ENCODE measurements at places on chromosomes 4 and X.
A peak's percentile ranks its signal among the peaks of the same experiment; 100 is the strongest.

DNA sequence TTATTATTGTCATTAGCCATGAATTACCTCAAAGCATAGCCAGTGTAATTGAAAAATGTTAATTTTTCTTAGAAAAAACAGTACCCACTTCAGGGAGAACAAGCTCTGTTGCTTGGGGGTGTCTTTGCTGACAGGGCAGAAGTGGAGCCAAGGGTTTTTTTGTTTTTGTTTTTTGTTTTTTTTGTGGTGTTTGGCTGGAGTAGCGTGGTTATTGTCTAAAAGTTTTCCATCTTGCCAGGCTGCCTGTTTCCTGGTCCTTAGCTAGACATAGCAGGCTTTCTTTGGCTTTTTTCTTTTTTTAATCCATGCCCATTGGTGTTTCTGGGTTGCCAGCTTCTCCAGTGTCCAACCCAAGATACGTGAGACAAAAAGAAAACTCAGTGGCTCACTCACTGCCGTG, 61.5 kb downstream of the CASP3 start:
- peak; percentile 42 for DNase-seq

- DNase-seq: no peak
These were observed 142.8 kb downstream of the MOSPD2 start for GRCh38 chrX:15016051-15016450.

- DNase-seq: no peak
These were observed 182.8 kb upstream of the C1QTNF7 start for GRCh38 chr4:15245006-15245530.

DNA sequence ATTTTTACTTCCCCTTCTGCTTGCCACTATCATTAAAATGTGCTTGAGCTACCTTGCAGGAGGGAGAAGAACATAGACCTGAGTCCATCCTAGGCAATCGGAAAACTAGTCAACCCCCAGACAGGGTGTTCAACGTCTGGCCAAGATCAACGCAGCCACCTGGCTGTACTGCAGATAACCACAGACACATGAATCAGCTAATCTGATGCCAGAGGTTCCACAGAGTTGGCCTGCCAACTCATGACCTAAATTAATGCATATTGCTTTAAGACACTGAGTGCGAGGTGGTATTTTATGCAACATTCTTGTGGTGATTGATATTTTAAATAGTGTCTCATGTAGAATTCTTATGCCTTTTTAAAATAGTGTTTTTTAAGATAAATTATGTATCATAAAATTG, 1283.8 kb upstream of the PABPC4L start:
- no peak for DNase-seq

DNA sequence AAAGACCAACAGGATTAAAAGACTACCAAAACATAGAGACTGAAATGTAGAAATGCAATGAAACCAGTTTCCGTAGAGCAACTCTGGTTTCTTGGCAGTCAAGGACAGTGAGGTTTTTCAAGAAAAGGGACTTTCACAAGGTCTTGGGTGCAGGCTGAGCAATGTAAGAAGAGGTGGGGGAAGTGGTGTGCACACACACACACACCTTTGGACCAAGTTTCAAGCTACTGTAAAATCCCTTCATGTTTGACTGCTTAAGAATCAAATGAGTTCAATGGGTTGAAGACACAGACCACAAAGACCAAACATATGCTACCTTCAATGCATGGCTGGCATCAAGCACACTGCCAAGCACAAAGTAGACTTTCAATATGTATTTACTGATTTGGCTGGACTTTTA, 17.8 kb upstream of the MCF2 start:
- DNase-seq: no peak

- no peak for DNase-seq
These were observed 15.3 kb downstream of the GPR174 start for GRCh38 chrX:79159800-79160199.

GRCh38 chr4:113020966-113021365, 28.5 kb upstream of the ANK2 start:
- peak; percentile 29 for DNase-seq

- no peak for DNase-seq
These were observed 89.0 kb upstream of the C4orf50 start for GRCh38 chr4:6107114-6107791.

- DNase-seq: no peak
These were observed 23.8 kb upstream of the CXorf38 start for GRCh38 chrX:40671126-40671525.

- DNase-seq: no peak
These were observed 229.0 kb upstream of the LCORL start for GRCh38 chr4:18250564-18250963.

DNA sequence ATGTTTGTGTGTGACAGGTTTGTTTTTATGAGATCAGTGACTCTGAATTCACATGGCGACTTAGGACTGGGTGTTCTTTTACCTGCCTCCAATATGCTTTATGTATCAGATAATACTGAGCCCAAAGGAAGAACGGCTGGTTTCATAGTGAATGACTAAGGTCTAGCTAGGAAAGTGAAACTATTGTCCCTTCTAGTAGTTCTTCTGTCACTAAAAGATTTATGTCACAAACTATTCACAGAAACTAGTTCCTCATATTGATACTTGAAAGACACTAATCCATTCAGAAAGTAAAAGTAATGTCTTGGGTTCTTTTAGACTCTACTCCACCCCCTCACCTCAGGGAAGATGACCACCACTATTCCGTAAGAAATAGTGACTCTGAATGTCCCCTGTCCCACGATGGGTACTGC, 81.7 kb downstream of the EGF start:
- DNase-seq: no peak

DNA sequence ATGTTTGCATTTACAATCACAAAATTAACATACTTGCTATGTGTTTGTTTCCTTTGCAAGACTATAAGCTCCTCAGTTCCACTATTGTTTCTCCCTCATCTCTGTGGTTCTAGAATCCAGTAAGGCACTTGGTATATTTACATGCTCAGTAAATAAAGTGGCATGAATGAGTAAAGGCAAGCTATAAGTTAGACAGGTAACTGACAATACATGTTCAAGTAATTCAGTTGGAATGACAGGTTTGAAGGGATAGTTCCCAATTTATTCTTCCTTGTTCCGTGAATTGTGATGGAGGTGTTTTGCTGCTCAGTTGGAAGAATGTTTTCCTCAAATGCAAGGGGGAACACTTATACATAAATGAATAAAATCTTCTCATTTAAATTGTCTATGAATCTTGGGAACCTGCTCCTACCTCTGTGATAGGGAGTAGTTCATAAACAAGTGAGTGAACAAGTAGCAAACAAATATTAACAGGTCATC, 54.1 kb upstream of the DHX15 start:
- no peak for DNase-seq

DNA sequence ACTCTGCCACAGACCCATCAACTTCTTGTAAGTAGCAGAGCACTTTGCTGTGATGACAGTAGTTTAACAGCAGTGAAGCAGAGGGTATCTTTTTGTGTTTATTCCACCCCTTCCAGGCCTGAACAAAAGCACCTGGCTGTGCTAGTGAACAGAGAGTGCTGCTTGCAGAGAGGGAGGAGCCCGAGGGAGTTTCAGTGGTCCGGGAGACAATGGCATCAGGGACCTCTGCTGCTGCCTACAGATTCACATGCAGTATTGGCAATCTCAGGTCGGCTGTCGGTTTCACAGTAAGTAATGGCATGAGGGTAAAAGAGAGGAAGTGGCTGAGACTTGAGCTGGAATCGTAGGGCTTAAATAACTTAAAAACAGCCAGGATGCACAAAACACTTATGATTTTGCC, 755.8 kb downstream of the RPA4 start:
- no peak for DNase-seq

GRCh38 chrX:50609796-50610195, 139.2 kb upstream of the DGKK start:
- no peak for DNase-seq

DNA sequence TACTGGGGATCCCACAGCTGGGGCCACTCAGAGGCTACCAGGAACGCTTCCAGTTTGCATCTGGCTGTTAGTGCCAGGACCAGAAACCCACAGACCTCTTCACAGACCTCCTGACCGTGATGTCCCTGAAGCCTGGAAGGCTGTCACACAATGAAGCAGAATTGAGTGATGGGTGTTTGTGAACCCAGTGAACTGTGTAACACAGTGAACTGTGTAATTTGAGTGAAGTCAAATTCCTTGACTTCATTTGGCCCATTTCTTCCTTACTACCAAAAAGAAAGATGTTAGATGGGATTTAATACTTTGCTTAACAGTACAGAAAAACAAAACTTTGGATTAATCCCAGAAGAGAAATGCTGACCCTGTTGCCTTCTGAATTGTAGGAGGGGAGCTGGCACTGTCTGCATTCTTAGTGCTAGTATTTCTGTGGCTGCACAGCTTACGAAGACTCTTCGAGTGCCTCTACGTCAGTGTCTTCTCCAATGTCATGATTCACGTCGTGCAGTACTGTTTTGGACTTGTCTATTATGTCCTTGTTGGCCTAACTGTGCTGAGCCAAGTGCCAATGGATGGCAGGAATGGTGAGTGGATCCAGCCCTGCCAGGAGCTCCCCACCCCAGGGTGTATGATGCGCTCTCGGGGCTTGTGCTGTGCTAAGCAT, 17.8 kb downstream of the SRD5A3 start:
- peak; percentile 84 for DNase-seq

DNA sequence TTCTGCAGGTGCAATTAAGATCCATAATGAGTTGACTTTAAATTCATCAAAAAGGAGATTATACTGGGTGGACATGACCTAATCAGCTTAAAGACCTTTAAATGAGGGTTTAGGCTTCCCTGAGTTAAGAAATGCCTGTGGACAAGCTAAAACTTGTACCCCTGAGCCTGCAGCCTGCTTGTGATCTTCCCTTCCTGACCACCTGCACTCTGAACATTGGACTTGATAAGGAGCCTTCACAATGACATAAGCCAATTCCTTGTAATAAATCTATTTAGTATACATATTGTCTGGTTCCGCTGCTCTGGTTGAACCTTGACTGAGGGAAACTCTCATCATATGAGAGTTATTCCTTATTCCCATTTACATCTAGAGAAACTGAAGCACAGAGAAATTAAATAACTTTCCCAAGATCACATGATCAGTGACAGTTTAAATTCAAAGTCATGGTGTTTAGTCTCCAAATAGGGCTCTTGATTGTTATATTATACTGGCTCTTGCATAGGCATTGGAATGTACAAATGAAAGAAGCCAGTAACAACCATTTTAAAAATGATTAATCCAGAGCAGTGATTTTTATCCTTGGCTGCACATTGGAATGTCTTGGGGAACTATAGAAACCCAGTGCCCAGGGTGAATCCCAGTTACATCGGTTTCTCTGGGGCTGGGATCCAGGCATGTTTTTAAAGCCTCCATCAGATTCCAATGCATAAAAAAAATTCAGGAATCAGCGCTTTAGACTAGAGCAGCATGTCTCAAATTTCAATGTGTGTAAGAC, 136.1 kb downstream of the MSL3 start:
- DNase-seq: no peak

DNA sequence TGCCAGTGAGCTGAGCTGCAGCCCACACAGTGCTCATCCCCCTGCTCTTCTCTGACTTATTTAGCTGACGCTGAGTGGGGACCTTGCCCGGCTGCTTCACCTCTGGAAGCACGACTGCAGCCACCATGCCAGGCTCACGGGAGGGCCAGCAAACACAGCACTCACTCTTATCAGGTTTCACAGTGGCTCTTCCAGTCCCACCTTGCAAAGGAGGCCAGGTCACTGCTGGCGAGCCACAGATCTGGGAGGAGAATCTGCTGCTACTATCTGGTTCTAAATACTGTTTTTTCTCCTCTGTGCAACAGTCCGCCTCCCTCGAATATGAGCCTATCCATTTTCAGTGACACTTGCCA, 6.7 kb upstream of the SPON2 start:
- no peak for DNase-seq

DNA sequence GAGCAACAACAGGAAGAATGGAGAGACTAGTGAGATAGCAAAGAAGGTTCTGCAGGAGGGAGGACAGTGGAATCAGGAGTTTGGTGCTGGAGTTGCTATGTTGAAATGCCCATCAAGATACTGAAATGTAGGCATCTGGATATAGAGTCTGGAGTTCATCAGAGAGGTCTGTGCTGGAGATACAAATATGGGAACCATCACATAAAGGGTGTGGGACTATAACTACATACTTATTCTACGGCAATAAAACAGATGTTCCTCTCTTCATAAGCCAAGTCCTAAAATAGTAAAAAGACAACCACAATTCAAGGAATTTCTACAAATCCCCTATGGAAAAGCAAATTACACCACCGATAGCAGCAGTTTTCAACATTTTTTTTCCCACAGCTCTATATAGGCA, 1.6 kb downstream of the MED14 start:
- no peak for DNase-seq

DNA sequence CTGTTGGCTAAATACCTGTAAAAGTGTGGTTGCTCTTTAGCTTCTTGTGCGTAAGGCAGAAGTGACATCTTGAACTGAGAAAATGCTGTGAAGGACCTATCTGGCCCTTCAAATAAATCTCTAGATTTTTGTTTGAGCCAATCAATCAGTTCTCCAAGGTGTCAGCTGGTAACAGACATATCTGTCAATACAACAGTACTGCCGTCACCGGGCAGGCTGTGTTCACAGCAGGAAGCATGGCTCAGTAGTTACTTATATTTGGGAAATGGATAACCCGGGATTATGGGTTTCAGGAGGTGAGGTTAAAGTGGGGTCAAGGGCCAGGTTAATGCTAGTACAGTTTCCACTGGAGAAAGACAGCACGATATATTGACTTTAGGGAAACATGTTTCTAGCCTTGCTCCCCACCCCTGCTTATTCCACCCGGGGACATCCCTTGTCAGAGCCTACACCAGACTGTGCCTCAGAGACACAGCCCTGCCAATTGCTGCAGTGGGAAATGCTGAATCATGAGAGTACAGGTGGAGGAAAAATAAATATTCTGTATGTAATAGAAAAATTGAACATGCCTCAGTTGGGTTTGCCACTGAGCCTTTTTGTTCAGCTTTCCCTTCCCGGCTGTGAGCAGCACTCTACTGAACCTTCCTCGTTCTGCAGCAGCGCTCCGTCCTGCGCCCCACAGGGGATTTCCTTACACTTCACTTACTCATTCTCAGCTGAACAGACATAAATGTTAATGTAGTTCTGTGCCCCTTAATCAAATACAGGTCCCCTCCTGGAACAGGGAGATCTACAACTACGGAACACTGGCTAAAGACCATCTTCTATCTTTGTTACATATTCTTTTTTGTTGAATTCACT, 121.1 kb downstream of the MGST2 start:
- no peak for DNase-seq

GRCh38 chrX:69503228-69503781, 821 bp upstream of the NALF2 start:
- peak; percentile 64 for DNase-seq

GRCh38 chrX:13761606-13762414, 27.3 kb downstream of the OFD1 start:
- no peak for DNase-seq

DNA sequence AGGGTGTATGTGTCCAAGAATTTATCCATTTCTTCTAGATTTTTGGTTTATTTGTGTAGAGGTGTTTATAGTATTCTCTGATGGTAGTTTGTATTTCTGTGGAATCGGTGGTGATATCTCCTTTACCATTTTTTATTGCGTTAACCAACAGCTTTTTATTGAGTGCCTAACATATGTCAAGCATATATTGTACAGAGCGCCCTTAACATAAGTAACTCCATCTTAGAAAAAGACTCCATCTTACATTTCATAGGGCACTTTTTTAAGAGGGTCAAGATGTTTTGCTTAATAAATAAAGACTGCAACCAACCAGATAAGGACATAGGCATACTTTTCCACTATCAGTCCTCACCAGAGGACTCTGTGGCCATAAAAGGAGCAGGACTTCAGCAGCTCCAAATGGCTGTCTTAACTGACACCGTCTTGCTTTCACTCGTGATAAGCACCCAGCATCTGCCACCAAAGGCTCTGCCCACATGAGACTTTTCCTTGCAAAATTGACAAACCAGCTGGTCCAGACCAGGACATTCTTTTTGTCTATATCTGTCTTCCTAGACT, 75.0 kb downstream of the HS6ST2 start:
- no peak for DNase-seq

All from Ammon's horn (tissue), 1 donor.